ENCODE measurements at places on chromosomes 13 and 19.

GRCh38 chr13:72745260-72745659, 17.5 kb downstream of the BORA start:
- DNase-seq: no peak

DNA sequence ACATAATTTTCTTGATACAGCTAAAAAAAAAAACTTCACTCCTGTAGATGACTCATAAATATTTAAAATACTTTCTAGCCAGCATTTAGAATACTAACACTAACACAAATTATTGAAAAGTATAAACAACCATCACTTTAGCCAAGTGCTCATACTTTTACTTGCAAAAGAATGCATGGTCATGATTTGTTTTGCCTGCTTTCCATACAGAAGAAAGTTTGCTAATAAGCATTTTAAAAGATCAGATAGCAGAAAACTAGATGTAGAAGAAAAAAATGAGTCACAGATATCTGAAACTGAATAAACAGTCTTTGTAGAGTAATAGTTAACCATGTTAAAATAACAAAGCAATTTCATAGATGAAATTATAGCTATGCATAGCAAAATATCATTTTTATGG, 2280.4 kb upstream of the PCDH20 start:
- DNase-seq: no peak

GRCh38 chr13:101917475-101917810, 465.0 kb downstream of the ITGBL1 start:
- no peak for DNase-seq

DNA sequence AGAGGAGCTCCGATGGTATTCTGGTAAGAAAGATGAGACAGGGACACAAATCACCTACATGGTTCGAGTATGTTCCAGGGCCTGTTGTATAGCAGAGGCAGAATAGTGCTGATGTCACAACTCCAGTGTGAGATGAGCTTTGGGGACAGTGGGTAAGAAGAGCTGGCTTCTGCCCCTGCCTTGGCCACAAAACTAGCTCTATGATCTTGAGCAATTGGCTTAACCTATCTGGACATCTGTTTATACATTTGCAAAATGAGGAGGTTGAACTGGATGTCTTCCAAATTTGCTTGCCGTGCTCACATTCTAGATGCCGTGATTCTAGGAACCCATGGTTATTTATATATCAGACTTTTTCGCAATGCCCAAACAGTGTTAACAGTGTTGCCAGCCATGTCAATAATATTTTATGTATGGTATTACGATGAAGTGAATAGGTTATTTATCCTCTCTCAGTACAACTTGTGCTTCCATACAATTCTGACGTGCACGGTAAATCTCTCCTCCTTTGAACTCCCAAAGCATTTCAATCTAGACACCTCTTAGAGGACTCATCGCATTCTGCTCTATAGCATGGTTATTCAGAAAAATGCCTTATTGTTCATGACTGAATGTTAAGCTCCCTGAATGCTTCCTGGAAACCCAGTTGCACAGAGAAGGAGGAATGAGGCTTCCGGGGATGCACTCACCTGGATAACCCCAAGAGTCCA, 316.0 kb downstream of the FOXO1 start:
- DNase-seq: no peak

DNA sequence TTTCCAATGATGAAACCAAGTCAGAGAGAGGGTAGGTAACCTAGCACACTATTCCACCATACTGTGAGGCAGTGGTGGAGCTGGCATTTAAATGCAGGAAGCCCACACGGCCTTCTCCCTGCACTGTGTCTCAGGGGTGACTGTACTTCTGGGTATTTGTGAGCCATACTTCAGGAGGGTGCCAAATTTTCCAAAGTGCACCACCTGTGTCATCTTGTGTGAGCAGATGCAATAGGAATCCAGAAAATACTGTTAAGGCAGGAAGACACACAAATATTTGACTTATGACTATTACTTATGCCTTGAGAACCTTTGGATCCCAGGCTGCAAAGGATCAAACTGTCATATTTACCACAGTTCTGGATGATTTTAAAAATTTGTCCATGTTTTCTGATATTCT, 17.3 kb downstream of the ZNF229 start:
- DNase-seq: no peak

GRCh38 chr13:29844441-29844840, 6.0 kb downstream of the UBL3 start:
- DNase-seq: no peak

DNA sequence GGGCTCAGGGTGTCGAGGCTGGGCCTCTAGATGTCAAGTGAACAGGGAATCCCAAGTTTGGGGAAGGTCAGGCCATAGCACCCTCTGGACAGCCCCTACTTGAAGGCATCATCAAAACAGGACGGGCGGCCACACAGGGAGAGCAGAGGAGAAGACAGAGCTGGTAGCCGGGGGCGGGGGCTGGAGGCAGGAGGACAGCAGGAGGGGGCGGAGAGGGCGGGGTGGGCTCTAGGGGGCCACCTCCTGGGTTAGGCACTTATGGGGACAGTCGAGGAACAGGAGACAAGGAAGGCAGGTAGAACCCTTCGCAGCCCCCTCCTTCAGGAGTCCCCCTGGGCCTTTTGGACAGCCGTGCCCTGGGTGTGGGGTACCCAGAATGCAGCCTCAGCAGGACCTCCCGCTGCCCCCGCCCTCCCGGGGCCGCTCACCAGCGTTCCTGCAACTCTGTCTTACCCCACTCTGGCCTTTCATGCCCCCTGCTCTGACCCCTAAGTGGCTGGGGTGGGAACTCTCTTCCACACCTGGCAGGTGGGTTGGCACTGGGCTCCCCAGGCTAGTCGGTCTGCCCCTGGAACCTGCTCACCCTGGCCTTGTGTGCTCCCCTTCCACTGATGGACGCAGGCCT, 5.8 kb downstream of the SSBP4 start:
- no peak for DNase-seq

DNA sequence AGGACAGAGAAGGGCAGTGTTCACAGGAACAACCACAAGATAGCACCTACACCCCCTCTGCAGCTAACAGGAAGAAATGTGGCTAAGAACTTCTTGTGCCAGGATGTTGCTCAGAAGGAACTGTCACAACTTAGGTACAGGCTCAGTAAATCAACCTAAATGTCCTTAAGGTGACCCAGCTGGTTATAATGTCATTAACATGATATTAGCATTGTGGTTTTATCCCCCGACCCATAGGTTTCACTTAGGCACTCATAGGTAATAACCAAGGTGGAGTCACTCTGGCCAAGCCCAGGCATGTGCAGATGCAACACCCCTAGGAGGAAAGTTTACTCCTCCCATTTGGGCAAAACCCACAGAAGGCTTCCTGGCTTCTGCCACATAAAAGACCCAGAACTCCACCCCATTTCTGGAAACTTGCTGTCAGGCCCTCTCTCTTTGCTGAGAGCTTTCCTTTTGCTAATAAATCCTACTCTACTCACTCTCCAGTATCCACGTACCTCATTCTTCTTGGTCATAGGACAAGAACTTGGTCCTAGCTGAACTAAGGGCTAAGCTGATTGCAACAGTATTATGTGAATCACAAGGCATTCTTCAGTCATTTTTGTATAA, 951.3 kb downstream of the SLITRK5 start:
- DNase-seq: no peak

GRCh38 chr13:59276436-59276835, 887.3 kb downstream of the DIAPH3 start:
- no peak for DNase-seq

DNA sequence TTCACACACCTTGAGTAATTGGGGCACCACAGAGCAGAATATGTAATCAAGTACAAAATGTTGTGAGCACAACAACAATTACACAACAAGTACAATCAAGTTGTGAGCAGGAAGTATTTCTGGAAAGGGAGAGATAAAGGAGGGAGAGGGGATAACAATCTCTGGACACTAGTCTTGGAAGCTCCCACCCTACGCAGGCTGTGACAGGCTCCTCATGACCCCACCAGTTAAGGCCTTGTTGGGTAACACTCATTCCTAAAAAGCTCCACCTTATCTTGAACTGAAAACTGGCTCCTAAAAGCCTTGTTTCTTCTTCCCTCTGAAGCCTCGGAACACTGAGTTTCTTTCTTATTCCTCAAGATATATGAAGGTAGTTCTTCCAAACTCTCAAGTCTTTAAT, 806.0 kb downstream of the UQCRFS1 start:
- DNase-seq: no peak

DNA sequence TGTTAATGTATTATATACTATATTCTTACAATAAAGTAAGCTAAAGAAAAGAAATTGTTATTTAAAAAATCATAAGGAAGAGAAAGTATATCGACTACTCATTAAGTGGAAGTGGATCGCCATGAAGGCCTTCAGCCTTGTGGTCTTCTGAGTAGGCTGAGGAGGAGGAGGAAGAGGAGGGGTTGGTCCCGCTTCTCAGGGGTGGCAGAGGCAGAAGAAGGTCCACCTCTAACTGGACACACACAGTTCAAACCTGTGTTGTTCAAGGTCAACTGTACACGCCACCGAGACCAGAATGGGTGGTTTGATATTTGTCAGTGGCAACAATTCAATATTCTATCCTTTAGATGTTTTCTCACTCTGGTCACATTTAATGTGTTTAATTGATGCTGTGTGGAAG, 67.2 kb downstream of the ALOX5AP start:
- DNase-seq: no peak

- no peak for DNase-seq
Measured at GRCh38 chr13:24087605-24088225, 72.8 kb upstream of the SPATA13 start.

DNA sequence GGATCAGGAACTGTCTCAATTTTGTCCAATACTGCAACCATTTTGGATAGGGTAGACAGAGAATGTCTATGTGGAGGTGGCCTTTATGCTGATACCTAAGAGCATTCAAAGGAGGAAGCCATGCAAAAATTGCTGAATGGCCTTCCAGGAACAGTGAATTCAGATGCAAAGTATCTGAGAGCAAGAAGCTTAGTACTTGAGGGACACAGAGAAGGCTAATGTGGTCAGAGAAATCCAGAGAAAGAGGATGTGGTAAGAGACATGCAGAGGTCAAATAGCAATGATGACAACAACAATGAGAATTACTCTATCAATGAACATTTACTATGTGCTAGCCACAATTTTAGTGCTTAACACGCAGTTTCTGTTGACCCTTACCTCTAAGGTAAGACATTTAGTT, 785.6 kb upstream of the KLHL1 start:
- no peak for DNase-seq

DNA sequence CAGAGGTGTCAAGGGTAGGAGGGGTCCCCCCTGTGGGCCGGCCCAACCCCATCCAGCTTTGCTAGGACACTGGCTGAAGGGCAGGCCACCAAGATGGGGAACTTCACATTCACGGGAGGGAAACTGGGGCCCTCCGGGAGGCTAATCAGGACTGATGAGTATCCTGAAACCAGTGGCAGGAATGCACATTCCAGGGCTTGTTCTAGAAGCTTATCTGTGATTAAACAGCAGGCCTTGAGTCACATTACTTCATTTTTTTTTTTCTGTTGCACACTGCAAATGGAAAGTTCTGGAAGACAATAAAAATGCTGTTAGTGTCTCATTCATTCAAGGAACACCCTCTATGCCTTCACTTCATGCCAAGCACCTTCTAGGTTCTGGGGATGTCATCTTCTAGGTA, 15.5 kb upstream of the SIGLEC11 start:
- DNase-seq: no peak

GRCh38 chr13:51156648-51157047, 45.6 kb upstream of the C13orf42 start:
- DNase-seq: no peak

- no peak for DNase-seq
Measured at GRCh38 chr19:1015782-1016646, 4.9 kb downstream of the TMEM259 start.

- no peak for DNase-seq
Measured at GRCh38 chr13:43546251-43546650, 240.5 kb downstream of the ENOX1 start.

DNA sequence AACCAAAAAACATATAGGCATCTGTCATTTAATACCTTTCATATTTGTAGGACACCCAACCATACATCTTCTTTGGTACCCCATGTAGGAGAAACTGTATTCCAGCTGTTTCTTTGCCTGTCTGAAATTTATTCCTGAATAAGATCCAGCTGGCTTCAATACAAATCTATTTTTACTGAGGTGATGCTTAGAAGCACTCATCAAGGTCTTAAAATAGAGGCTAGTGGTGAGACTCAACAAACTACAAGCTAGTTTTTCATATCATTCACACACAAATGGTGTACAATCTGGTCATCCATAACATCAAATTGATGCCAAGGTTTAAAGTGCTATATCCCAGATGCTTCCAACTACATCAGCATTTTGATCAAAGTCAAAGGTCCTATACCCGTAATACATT, 1071.3 kb upstream of the MIR17HG start:
- no peak for DNase-seq

DNA sequence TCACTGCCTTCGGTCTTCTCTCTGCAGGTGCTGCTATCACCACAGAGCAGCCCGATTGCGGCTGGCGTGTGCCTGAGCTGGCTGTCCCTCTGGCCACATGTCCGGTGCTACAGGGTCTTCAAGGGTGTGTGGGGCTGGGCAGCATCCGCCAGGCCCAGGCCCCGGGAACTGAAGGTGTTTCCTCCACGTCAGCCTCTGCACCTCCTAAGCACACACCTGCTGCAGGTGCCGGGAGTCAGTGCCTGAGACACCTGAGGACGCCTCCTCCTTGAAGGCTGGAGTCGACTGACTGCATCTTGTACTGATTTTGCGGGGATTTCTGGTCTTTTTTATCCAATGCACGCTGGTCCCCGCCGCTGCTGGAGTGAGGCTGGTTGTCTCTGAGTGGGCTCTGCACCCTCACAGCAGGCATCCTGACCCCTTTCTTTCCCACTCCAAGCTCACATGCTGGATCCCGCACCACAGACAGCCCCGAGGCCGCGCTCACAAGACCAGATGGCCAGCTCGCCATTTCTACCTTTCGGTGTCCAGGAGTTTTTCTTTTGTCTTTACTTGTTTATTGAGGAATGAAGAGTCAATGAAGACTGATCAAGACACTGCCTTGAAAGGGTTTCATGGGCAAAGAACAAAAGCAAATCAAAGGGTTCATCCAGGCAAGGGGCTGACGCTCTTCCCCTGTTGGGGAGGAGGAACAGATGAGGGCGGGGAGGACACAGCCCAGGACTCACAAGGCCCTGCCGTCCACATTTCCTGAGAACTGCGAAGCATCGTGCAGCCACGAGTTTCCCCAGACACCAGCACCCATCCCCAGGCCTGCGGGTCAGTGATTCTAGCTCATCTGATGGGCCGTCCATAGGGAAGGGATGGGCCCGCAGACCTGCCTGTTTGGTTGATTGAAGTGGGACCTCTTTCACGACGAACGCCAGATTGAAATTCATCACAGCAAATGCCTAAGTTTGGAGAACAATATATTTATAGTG, 203.8 kb upstream of the SOX1 start:
- DNase-seq: no peak

GRCh38 chr19:54606891-54607784, 13.7 kb downstream of the LILRA1 start:
- DNase-seq: no peak

- no peak for DNase-seq
Measured at GRCh38 chr13:111227405-111227804, 93.0 kb upstream of the TEX29 start.

- no peak for DNase-seq
Measured at GRCh38 chr13:20258963-20259288, 26.8 kb upstream of the GJB6 start.

GRCh38 chr19:7554990-7555864, 19.7 kb downstream of the PNPLA6 start:
- no peak for DNase-seq

- DNase-seq: peak; percentile 70
Measured at GRCh38 chr19:611481-611868, 21.8 kb downstream of the HCN2 start.

GRCh38 chr13:94480672-94481145, 1.2 kb upstream of the DCT start:
- peak; percentile 17 for DNase-seq
